ENCODE measurements at places on chromosomes 7 and 10.

DNA sequence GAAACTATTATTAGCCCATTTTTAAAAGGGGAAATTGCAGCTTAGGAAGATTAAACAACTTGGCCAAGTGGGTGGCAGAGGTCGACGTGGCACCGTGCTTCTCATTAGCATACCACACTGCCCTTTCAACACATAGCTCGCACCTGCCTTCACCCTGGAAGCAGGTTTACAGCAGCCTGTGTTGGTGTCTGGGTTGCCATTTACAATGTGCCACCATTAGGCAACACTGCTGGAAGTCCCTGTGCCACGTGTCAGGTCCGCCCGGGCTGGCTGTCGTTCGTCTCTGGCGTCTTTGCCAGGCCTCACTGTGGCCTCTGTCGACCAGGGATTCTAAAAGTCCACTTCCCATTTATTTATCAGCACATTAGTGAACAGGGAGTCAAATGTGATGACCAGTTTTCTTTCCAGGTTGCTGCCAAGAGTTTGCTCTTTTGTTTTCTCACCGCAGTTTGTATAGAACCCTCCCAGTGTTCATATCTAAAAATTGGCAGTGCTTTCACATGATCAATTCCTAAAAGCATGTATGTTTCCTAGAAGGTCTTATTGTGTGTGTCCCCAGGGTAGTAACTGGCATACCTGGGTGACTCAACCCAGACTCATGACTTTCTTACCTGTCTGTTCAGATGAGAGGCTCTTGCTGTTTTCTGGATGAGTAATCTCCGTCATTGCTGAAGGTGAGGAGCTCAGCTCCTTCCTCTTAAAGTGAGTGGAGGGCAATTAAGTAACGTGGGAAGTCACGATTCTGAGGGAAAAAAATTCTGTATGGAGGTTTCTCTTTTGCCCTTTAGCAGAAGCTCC, 9.2 kb downstream of the INSIG1 start:
- peak; percentile 31 for DNase-seq

DNA sequence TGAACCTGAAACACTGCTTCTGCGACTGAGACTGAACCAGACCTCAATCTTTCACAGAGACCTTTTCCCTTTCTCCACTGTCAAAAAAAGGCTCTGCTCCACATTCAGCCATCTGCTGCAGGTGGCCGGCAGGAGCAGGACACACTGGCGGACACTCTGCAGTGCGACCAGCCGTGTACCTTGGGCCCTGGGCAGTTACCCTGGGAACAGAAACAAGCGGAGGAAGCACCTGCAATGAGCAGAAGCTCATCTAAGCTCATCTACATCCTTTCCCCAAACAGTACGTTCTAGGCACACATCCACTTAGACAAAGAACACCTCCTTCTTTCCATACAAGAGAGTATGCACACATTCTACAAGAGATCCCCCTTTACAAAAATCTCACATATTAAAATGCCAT, 22.8 kb downstream of the VOPP1 start:
- DNase-seq, result no peak

GRCh38 chr10:124450012-124450782, at the start of gene NKX1-2:
TSS of gene NKX1-2 (minus strand) at chr10:124450035. CDS start at chr10:124449943, 92 bp downstream.
- DNase-seq, result no peak

GRCh38 chr7:154965014-154965413, 37.9 kb downstream of the PAXIP1 start:
- DNase-seq, result no peak

GRCh38 chr7:66140924-66141323, 26.3 kb downstream of the CRCP start:
- peak; percentile 14 for DNase-seq

DNA sequence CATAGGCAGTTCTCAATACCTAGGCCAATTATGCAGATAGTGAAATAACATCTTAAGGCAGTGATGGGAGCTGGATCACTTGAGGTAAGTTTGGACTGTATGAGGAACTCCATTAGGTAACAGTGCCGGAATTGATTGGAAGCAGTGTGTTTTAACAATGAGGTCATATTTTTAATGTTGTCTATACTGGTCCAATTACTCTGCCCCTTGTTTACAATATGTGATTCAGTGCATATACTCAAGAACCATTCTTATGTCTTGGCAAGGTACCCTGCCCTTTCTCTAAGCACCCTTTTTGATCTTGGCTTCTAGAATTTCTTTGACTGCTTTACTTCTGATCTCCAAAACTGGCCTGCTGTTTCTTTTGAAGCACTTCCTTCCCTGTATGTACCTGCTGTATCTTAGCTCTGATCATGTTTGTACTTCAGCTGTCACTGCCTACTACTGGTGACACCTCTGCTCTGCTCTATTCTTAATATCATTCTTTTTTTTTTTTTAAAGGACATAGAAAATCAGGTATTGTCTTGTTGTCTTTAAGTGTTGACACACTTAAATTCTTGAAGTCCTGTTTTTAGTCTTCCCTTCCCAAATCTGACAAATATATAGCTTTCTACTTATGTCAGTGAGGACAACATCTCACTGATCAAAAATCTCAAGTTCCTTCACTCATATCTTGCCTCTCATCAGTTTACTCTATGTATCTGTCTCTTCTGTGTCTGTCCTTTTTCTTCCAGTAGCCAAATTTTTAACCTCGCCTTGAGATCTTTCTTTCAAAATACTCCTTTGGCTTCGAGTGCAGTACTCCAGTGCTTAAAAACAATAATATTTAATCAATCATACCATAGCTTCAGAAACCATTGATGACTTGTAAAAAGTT, 46.4 kb upstream of the RPA3 start:
- DNase-seq, result no peak

GRCh38 chr7:51045319-51046102, 262.8 kb upstream of the GRB10 start:
- no peak for DNase-seq

DNA sequence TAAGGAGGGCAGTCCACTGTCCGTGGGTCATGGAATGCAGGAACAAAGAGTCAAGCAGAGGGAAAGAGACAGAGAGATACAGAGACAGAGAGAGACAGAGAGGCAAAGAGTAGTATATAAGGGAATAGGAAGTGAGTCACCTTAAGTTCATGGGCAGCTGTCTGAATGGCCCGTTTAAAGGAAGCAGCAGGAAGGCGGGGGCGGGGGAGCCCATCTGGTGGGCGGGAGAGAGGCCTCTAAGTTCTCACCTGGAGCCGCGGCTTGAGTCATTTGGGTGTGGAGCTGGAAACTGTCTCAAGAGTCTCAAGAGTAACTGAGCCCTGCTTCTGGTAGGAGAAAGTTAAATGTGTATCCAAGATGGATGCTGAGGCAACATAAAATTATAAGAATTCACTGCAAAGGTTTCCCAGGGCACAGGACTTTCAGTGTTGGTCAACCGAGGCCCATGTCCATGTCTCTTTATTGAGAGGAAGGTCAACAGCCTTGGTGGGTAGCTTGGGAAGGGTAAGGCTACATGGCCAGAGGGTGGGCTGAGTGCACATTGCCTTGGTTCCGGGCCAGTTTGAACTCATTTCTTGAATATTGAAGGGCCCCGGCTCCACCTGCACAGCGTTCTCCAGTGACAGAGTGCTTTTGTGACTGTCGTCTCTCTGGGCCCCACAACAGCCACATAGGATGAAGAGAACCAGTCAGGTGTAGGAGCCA, 85.5 kb upstream of the CACUL1 start:
- peak; percentile 49 for DNase-seq

DNA sequence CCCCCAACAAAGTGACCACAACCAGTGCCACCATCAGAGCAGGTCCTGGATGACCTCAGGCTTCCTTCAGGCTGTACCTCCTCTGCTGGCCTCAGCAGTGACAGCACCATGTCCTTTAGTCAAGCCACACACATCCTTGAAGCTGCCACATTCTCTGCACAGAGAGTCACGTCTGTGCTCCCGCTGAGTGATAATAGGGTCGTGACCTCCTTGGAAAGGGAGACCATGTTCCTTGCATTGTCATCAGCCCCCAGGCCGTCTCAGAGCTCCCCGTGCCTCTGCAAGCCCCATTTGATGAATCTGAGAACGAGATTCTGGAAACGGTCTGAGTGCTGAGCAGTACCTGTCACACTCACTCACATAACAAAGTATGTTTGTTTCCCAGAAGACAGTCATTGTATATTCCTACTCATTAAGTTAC, 106.5 kb upstream of the PRR15 start:
- no peak for DNase-seq

DNA sequence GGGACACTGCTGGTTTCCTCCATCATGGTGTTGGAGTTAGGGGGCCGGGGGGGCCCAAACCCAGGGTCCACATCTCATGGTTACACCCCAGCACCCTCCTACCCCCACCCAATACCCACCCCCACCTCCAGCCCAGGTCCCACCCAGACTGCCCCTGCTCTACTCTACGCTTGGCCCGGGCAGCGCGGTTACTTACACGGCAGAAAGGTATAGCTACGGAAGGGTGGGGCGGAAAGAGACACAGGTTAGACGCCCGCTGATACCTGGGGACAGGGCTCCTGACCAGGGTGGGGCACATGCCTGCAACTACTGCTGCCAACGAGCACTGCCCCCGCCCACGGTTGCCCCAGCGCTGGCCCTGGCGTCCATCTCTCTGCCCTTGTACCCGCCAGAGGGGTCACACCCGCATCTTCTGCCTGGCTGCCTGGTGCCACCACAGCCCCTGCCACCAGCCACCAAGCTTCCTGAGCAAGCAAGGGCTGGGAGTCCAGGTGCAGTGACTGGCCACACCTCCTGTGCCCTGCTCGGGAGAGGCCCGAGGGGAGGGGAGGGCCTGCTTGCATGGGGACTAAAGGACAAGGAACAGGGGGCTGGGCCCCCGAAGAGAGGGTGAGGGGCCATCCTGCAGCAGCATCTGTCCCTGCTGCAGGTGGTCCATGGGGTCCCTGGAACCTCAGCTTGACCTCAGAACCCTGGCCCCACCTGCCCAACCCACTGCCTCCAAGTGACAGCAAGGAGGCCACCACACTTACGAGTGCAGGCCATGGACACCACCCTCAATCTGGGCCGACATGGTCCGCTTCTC, 16.1 kb downstream of the IMPDH1 start:
- no peak for DNase-seq

DNA sequence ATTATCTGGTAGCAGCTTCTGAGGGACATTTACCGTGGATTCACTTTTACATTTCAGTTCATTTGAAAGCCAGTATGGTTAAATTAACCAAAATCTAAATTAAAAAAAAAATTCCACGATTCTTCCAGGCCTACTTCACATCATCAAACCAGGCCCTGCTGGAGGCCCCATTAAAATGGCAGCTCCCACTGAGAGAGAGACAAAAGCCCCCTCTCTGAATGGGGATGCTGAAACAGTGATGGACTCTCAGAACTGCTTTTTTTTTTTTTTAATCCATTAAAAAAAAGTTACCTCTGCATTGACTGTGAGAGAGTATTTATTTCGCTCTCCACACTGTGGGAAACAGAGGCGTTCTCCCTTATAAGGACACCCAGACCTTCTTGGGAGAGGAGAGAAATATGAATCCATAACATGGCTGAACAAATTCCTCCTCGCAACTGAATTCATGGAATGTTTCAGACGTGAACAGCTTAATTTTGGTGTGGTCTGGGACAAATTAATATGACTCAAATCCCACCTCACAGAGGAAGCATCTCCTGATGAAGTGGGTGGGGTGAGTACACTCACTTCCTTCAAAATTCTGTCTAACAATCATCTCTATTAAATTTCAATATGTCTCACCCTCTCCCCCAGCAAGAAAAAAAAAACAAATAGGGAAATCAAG, 73.5 kb downstream of the SAMD9 start:
- DNase-seq, result no peak
